Effector memory CD4-positive, alpha-beta T cell (primary cell): ENCODE measurements at places on chromosomes 2 and 18.

- DNase-seq, result no peak
These were observed 218.2 kb downstream of the RBM43 start for GRCh38 chr2:151043484-151043883.

DNA sequence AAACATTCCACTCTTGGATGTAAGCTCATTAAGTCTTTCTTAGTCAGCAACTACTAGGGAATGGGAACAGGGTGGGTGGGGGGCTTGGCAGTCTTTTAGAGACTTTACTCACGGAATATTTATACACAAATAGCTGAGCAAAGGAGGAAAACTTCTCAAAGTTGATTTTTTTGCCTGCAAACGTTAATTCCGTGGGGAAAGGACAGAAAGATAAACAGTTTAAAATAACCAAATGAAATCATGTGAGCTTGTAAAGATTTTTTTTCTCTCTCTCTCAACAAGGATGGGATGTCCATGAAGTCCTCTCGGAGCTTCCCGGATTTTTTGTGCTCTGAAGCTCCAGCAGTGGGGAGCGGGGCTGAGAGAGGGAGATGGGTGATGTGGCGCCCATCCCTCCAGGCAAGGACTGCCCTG, 32.2 kb upstream of the MAT2A start:
- DNase-seq, result no peak

GRCh38 chr2:150165442-150165841, 322.0 kb downstream of the RND3 start:
- DNase-seq, result no peak

GRCh38 chr2:2183176-2183575, 147.9 kb downstream of the MYT1L start:
- DNase-seq, result no peak

DNA sequence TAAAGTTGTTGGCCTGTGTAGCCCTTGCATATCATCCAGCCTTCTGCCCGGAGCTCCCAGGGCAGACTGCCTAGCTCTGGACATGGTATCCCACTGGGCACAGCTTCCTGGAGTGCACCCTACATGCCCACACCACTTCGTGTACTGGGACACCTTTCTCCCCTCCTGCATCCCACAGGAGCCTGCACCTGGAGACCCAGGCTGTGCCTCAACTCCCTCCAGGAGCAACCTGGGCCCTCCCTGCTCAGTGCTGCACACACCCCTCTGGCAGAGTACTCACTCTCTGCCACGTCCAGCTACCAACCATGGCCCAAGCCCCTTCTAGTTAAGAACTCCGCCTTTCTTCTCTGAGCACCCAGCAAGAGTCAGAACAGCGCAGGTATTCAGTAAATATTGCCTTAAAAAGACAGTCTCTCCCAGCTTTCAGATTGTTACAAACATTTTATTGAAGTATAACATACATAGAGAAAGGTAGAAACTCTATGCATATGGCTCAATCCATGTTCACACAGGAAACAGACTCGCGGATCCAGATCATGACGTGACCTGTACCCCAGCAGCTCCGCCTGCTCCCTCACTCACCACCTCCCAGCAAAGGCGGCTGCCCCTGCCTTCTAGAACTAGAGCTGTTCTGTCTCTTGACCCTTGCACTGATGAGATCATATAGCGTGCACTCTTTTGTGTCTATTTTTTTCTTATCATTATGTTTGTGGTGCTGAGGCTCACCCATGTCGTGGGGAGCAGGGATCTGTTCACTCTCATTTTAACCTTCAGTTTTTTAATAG, 98.4 kb upstream of the MYCN start:
- DNase-seq, result no peak

GRCh38 chr2:43149482-43150107, 76.8 kb downstream of the ZFP36L2 start:
- DNase-seq, result no peak

DNA sequence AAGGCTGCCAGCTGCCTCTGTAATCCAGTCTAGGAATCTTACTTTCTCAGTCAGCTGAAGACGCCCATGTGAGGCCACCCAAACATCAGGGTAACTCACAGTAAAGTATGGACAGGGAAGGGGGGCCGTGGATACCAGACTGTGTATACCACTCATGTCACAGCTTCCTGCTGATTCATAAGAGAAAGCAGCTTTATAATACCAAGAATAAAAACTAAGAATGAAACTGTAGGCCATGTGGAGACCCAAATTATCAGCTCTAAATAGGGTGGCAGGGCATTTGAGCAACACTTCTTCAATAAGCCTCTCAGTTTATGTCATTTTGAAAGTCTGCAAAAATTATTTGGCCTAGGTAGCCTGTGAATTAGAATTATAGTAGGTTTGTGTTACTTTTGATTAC, 115.0 kb upstream of the CDCA7 start:
- no peak for DNase-seq

- no peak for DNase-seq
These were observed 477.0 kb upstream of the MEIS1 start for GRCh38 chr2:65957886-65958285.

DNA sequence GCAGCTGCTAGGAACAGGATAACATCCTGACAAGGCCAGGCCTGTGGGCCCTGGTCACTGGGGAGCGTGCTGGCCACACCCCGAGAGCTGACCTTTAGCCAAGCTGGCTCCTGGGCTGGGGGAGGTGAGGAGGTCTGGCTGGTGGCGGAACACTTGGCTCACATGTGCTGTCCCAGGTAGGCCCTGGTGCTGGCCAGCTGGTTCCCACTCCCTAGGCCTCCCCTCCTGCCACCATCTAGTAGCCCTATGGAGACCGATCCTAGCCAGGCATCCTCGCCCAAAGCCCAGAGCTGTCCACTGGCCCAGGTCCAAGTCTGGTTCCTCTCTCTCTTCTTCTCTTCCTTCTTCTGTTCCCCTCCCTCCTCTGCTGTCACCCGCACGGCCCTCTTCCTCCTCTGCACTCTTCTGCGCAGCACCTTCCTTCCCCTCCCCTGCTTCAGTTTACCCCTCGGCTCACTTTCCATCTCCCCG, 52.4 kb downstream of the TNS1 start:
- DNase-seq, result no peak

- DNase-seq, result no peak
These were observed 56.9 kb upstream of the ZNF397 start for GRCh38 chr18:35183886-35184285.

DNA sequence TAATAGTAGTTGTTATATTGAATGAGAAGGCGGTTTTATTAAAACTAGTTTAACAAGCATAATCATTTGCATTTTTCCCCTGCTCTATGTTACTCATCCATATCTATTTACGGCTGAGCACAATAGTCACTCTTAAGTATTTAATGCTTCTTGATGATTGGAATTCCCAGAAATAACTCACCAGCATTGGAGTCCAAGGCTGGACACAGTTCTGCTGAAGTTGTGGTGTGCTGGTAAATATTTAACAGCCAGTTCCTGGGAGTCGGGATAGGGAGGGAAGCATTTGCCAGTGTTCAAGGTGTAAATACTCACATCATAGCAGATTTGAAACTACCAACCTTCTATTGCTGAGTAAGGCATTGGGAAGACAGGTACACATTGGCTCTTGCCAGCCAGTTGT, 315.1 kb downstream of the MTX2 start:
- DNase-seq, result no peak

GRCh38 chr2:105556366-105556765, 157.5 kb upstream of the FHL2 start:
- no peak for DNase-seq

DNA sequence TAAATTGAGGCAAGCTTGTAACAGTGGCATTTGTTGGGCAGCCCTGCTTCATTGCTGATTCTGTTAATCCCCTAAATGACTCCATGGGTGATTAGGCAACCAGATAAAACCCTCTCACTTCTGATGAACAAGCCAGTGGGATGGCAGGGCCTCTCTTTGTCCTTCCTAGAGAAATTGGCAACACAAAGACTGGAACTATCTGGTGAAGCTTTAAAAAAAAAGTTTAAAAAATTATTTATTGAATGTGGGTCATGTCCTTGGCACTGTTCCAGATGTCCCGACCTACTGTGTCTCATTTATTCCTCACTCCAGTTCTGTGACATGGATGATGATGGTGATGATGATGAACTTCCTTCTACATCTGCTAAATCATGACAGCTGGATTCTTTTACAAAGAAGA, 30.8 kb downstream of the NRP2 start:
- no peak for DNase-seq

- no peak for DNase-seq
These were observed 241.2 kb upstream of the SKOR2 start for GRCh38 chr18:47492691-47493090.

DNA sequence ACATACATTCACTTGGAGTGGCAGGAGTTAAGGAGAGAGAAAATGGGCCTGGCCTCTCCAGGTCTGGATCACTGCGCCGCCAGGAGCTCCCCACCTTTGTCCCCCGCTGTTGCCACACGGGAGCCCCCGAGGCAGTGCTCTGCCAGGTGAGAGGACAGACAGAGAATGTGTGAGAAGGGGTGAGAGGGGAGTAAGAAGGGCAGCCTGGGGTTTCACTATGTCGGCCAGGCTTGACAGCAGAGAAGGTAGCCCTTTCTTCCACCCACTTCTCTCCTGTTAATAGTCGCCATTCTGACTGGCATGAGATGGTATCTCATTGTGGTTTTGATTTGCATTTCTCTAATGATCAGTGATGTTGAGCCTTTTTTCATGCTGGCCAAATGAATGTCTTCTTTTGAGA, 26.2 kb upstream of the ARHGEF4 start:
- no peak for DNase-seq

DNA sequence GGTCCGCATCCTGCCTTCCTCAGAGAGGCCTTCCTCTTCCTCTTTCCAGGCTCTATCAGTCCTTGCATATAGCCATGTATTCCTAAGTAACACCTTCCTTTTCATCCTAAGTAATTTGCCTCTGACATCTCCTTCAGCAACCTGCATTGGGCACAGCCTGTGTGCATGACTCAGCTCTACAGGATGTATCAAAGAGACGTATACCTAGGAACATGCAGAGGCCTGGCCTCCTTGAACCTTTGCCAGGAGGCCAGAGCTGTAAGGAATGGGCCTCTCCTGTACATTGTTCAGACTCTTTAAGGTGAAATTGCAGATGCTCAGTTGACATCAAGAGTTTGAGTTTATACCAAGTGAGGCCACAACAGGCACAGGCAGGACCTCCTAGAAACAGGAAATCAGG, 76.0 kb upstream of the CELF4 start:
- DNase-seq, result no peak
